ENCODE measurements at places on chromosomes 3 and 15.

GRCh38 chr15:91944331-91944730 lies 90.8 kb downstream of the SLCO3A1 start:
- DNase-seq = no peak

GRCh38 chr15:37094333-37094914 lies 5.9 kb downstream of the MEIS2 start:
- DNase-seq = no peak

DNA sequence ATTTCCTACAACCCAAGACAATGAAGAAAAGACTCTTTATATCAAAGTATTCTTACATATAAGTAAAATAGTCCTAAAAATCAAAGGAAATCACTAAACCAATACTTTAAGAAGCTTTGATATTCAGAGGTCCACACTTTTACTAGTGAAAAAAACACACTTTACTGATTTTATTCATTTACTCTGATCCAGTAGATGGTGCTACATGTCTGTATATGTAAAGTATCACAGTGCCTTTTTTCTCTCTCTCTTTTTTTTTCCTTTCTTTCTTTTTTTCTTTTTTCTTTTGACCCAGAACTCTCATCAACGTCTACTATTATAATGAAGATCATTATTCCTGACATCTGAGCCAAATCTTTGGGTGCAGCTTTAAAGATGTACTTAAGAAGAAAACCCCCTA lies 10.8 kb upstream of the CCDC39 start:
- DNase-seq = no peak

DNA sequence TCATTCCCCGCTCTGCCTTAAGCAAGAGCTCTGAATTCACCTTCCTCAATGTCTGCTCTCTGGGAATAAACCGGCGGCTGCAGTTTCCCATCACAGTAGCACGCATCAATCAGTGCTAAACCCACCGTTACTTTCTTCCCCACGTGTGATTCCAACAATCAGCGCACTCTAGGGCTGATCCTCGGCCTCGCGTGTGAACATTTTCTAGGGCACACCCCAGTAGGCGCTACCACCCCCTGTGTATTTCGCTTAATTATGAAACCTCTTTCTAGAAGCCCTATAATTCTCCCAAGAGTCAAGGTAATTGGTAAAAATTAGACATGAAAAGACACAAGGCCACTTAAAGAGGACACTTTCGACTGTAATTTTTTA lies 87.5 kb downstream of the RFTN1 start:
- DNase-seq = no peak

GRCh38 chr3:147424581-147425387 lies 15.6 kb downstream of the ZIC1 start:
- no peak for DNase-seq

DNA sequence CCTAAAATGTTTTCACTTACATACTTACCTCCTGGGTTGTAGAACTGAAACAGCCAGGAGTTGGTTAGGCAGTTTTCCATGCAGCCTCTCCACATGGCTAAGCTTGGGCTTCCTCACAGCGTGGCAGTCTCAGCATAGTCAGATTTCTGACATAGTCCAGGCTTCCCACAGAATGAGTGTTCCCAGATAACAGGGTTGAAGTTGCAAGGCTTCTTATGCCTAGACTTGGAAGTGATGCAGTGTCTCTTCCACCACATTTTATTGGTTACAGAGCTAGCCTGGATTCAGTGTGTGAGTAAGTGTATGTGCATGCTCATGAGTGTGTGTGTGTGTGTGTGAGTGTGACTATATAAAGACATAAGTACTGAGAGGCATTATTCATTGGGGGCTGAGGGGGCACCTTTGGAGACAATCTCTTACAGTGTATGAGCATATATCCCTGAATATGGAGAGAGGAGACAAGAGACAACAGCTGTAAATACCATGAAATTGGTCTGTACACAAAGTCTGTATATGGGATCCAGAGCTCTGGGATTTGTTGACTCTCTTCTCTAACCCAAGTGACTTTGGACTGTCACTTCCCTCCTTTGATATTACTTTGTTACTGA lies 78.1 kb downstream of the ZNF621 start:
- no peak for DNase-seq

DNA sequence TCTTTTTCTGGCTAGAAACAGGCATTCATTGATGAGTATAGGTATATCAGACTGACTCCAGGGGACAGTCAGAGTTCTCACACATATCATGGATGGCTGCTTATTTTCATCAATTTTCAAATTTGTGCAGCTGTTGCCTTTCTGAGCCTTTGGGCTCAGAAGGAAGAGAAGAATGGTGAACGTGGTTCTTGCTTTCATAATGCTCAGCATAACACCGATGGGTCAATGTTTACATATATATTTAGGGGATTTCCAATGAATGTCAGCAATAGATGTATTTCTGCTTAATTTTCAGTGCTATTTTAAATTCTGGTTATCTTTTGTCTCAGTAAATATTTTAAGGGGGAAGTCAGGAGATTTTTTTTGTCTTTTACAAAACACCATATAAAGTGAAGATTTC lies 581.4 kb upstream of the DPPA4 start:
- DNase-seq = no peak

GRCh38 chr3:13541691-13542090 lies 7.2 kb upstream of the FBLN2 start:
- DNase-seq = no peak

GRCh38 chr3:158718490-158719170 lies 13.6 kb downstream of the RARRES1 start:
- no peak for DNase-seq

DNA sequence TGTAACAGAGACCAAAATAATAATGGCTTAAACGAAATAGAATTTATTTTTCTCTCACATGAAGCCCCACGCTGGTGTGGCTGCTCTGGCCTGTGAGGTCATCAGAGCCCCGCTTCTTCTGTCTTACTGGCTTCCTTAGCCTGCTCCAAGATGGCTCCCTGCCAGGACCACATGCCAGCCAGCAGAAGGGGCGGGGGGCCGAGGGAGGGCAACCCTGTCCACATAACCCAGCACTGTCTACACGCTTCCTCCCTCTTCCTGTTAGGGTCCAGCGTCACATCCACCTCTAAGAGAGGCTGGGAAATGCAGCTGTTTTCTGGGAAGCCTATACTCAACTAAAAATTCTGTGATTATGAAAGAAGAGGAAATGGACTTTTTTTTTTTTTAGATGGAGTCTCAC lies 107.9 kb upstream of the DLG1 start:
- DNase-seq = no peak

Data from germinal center (tissue), 1 donor.